ENCODE measurements at places on chromosomes 3 and 15.

GRCh38 chr3:38605981-38606380, 43.5 kb downstream of the SCN5A start:
- DNase-seq = no peak

DNA sequence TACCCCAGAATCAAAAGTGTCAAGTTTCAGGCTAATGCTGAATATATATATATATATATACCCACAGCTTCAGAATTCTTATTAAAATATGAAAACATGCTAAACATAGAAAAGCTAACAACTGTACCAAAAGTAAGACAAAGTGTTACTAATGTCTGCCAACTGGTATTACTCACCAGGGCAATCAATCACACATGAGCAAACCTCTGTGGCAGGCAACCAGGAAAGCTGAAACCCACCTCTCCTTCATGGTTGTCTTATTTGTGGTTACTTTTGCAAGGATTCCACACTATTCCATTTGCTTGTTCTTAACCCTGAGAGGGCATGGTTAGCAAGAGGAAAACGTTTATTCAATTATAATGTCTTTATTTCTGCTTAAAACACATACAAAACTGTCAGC, 512.3 kb upstream of the MDFIC2 start:
- no peak for DNase-seq

DNA sequence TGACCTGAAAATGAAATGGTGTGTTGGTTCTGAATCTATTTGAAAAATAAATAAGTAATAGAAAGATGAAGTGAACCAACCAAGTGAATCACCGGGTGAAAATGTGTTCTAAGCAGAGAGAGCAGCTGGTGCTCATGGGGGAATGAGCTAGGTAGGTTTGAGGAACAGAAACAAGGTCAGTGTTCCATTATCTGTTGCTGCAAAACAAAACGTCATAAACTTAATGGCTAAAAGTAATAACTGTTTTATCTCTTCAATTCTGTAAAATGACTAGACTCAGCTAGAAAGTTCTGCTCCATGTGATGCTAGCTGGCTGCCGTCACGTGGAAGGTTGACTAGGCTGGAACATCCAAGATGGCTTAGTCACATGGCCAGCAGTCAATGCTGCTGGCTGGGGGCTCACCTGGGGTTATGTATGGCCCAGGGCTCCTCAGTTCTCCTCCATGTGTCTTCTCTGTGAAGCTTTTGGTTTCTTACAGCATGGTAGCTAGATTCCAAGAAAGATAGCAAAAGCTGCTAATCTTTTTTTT, 13.3 kb upstream of the SH3BP5 start:
- no peak for DNase-seq

GRCh38 chr3:155342344-155342743, 48.9 kb upstream of the STRIT1 start:
- DNase-seq = no peak

- no peak for DNase-seq
Measured at GRCh38 chr3:58411036-58411435, 22.6 kb downstream of the PDHB start.

DNA sequence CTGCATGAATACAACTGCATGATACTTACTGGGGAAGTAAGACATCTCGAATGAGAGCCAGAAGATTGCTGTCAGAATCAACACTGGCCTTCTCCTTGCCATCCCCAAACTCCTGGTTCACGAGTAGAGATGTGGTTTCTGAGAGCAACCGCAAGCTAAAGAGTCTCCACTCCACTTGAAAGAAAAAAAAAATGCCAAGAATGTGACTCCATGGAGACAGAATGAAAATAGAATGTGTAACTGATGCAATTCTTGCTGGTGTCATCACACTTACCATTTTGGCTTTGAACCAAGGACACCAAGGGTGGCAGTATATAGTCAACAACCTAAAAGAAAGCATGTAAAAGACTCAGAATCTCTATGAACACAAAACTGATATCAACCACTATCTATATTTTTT, 280.4 kb downstream of the ULK4 start:
- no peak for DNase-seq

GRCh38 chr3:33023176-33024136, 72.0 kb downstream of the CCR4 start:
- DNase-seq = no peak

DNA sequence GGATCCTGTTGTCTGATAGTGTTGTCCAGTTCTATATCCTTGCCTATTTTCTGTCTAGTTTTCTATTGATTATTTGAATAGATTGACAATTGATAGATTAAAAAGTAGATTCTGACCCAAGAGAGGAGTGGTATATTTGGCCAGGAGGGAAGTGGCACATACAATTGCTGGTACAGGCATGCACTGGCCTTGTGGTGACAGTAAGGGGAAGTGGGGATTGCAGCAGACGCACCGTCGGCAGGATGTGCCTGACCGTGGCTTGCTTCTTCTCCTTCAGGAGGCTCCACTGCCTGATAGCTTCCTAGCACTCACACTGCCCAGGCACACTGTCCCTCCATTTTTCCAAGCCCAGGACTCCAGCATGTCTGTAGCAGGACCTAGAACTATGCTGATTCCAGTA, 10.5 kb downstream of the GABRG3 start:
- no peak for DNase-seq

DNA sequence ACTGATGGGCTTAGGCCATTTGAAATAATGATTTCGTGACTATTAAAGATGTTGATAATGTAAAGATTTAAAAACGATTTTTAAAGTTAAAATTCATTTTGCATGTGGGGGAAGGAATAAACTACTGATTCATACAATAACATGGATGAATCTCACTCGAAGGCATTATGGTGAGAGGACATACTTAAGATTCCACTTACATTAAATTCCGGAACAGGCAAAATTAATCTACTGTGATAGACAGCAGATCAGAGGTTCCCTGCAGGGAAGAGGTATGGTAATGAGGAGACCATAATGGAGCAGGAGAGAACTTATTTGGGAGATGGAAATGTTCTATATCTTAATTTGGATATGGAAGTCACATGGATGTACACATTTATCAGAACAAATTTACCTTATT, 28.4 kb upstream of the RAB6B start:
- DNase-seq = no peak

DNA sequence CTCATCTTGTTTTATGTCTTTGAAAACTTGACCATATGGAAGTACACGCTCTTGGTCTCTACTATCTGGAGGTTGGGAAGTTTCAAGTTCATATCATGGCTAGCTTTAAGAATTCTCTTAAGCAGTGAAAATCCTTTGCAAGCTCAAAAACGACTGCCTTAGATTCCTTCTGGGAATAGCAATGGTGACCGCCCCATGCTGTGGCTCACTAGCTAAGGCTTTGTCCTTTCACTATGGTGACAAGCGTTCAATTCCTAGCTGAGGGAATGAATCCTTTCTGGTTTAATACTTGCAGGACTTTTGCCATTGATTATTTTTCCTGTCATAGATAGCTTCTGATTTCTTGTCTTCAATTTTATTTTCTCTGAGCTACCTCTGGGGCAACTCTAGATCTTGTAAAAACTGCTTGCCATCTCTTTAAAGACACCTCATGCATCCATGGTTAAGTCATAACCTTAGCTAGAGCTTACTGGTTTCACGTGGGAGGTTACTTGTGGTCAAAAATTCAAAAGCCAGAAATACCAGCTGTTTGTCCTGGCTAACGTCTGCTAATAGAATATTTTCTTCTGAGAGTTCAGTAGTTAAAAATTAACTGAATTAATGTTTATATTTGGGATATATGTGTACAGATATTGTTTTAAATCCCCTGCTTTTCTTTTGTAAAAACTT, 673.4 kb upstream of the CBLB start:
- no peak for DNase-seq

DNA sequence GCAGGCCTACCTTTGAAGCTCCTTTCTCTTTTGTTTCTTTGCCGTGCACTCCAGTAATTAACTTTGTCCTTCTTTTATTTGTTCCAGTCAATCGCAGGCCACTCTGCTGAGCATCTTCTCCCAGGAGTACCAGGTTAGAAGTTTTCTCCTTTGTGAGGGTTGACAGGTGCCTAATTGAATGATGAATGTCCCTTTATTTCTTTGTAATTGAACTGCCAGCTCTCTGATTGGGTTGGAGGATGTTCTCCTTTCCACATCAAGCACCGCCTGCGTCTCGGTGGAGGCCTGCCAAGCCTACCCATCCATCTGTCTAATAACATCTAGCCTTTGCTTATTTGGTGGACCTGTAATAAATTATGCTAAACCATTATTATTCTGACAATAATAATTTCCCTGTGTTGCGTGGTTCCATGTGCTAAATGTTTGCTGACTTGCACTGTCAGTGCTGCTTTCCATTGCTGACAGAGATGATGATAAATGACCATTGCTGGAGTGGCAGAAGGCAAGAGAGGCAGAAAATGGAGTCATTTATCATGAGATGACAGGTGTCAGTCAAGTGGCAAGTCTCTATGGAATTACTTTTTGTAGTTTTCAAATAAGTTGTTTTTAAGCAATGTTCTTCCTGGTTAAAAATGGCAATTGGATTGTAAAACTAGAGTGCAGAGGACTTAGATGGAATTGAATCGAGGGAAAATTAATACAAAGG, 64.9 kb downstream of the CDIN1 start:
- DNase-seq = no peak

DNA sequence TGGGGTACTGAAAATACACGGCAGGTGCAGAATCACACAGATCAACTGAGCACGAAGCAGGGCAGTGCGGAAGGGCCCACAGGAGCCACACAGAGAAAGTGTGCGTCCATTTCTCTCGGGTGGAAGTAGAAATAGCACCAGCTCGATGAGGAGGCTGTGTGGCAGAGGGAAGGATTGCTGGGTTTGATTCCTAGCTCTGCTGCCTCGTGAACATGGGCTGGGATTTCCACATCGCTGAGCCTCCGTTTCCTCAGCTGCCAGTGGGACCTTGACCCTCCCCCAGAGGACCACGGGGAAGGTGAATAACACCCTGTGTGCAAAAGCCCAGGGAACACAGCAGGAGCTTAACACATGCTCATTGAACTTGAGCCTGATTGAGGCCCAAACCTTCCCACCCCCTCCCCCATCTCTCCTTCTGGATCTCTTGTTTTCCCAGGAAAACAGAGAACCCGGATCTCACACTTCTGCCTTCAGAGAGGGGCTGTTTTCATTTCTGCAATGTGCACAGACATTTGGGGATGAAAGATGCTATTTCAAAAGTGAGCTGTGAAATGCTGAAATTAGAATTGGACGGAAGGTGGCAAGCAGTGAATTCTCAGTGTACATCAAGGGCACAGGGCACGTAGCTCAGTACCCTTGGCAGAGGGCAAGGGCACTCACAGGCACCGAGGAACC, 38.4 kb downstream of the ABTB1 start:
- DNase-seq = peak; percentile 2

GRCh38 chr15:94547711-94548110, 316.4 kb downstream of the MCTP2 start:
- no peak for DNase-seq

GRCh38 chr3:100590114-100590839, 19.1 kb upstream of the ADGRG7 start:
- DNase-seq = no peak

DNA sequence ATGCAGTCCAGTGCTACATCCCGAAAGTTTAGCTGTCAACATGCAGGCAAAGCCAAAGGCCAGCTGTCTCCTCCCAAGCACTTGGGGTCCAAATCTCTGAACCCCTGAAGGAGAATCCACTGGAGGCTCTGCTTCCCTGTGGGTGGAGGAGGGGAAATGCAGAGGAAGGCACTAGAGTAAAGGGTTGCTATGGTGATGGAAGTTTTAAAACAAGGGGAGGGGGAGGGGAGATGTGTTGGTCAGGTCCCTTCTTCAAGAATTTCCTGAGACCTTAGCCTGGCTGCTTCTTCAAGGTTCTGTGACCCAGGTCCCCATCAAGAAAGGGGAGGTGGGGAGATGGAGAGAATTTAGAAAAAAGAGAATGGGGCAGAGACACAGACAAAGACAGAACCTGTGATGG, 2.3 kb downstream of the CAMKV start:
- no peak for DNase-seq

- no peak for DNase-seq
Measured at GRCh38 chr3:80668100-80668499, 900.3 kb upstream of the ROBO1 start.

DNA sequence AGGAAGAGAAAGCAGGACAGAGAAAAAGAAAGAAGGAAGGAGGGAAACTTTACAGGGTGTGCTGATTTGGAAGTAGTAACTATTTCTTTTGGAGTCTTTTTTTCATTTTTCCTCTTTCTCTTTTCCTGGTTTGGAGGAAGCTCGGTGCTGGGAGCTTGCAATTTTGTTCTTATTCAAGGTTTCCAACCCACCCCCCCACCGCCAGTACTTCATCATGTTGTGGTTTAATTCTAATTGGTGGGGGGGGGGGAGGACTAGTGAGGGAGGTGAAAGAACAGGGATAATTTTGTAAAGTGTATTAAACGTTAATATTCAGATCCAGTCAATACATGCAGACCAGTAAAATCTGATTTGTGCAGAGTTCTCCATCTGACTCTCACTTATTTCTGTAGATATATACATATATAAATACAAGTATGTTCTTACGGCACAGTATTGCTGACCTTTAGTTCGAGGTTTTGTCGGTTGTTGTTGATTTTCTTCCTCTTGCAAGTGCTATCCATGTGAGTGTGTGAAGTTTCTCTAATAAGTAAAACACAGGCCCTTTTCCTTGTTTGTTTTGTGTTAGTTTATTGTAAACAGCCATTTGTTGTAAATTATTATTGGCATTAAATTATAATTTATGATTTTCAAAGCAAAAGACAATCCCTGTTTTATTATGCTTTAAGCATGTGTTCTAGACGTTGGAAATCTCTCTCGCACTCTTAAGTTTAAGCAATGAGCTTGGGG, 9.3 kb downstream of the NR2F2 start:
- DNase-seq = no peak

GRCh38 chr3:72086042-72086742, 301.2 kb upstream of the PROK2 start:
- no peak for DNase-seq

- DNase-seq = no peak
Measured at GRCh38 chr15:63473007-63473748, 31.2 kb upstream of the USP3 start.

DNA sequence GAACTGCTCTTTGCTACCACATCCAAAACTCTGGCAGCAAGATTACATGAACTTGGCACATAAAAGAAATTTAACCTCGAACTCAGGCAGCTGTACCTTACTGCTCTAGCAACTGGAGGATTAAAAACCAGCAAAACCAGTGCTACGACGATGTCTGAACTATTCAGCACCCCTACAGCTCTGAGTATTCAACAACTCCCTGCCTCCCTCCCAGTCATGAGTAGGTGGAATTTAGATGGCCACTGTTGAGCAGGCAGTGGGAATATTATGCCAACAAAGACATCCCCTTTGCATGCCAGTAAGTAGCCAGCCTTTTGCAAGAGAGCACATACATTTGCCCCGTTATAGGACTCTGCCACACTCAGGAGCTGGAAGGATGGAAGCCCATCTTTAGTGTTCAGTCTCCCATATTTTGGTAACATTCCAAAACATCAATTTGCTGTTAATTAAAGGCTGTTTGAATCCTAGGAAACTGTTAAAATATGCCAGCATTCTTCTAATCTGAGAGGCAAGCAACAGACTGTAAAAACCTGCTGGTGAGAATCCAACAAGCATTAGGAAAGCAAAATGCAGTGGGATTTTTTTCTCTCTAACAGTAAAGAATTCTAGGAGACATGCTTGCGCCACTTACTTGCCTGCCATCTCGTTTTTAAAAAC, 85.4 kb downstream of the ZNF385D start:
- DNase-seq = no peak

Measured in left forelimb (tissue), 1 donor.